ENCODE measurements at places on chromosomes 6 and 20.

DNA sequence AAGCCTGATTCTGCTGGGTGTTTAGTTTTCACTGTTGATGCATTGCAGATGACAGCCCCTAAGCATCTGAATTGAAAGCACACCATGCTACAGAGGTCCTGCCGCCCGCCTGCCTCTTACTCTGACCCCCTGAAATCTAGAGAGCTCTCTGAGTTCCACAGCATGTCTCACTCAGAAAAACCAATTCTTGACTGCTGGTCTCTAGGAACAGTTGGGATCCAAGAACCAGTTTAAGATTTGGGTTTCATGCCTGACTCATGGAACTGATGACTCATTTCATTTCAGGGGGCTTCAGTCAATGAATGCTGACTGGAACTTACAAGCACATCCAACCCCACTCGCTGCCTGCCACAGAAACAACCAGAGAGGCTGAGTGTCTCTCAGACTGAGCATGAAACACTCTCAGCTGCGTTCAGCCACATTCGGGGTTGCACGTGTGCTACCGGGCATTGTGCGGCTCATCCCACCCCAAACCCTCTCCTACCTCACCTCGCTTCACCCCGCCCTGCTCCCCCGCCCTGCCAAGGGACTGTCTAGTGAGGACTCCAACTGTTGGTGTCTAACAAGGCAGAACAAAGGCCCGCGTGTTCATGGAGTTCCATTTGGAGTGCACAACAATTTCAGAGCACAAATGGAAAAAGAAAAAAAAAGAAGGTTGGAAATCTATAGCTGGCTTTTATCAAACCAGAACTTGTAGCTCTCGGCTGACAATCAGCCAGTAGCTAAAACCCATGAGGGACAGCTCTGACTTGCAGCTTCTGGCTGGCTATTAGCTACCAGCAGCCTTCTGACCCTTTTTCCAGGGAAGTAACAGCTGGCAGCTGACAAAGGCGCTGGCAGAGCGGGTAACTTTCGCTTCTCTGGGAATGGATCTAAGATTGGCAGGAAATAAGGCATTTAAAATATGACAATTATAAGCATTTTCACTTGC, 20.0 kb upstream of the TRAF3IP2 start:
- DNase-seq, result no peak

DNA sequence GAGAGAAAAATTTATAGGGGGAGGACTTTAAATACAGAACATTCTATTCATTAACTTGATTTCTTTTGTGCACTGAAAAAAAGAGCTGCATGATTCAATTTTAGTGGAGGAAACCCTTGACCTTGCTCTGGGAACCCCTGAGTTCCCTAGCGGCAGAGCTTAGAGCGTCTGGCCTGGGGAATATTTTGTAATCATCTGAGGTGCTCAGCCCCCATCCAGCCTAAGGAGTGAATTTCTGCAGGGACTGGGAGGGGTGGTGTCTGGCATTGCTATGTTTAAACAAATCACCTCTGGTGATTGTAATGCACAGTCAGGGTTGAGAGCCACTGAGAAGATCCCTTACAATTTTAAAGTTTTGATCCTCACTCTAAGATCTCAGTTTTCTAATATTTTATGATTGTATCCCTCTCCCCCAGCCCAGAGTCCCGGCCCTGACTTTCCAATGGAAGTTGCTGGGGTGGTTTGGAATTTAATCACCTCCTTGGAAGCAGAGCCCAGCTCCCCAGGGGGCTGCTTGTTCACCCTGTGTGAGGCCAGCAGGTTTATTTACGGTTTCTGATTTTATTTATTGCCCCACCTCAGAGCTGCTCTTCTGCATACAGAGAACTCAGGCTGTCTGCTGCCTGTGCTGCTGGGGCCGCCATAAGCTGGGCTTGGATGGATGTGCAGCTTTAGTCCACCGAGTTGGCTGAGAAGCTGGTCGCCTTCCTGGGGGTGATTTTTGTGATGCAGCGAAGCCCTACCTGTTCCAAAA, 263.1 kb downstream of the LRFN2 start:
- DNase-seq, result no peak

GRCh38 chr6:160950507-160950906, 41.1 kb upstream of the MAP3K4 start:
- no peak for DNase-seq

DNA sequence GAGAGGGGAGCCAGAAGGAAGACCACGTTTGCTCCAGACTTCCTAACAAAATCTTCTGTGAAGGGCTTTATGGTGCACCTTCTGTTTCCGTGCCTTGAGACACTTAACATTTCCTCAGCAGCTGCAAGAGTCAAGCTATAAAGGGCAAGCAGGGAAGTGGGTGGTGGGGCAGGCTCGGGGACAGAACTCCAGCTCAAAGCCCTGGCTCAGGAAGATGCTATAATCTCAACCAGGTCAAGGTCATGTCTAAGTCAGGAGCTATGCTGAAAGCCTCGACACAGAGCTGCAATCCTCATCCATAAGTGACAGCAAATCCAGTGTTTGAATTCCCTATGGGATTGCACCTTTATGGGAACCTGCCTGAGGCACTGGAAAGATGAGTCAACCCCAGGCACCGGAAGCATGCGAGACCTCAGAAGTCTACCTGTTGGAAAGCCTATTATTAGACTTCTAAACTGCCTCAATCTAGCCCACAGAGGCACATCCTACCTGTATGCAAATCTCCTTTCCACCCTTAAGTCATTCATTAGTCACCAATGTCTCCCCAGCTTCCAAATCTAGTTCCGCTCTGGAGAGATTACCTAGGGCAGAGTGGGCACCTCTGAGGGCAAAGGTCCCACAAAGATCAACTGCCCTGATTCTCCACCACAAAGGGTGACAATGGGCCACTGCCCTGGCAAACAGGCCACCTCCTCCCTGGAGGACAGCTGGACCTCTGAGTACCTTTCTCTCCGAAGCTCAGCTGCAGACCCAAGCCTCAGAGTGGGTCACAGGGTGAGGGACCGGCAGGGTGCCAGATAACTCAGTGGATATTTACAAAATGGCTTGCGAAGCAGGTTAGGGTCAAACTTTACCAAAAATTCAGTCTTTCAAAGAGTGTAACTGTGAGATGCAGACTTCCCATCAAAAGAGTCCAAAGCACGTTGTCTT, 287.0 kb downstream of the CDC5L start:
- DNase-seq, result no peak

GRCh38 chr20:46333161-46333991, 25.1 kb upstream of the CDH22 start:
- no peak for DNase-seq

- no peak for DNase-seq
These were observed 181.1 kb downstream of the REV3L start for GRCh38 chr6:111301946-111302345.

DNA sequence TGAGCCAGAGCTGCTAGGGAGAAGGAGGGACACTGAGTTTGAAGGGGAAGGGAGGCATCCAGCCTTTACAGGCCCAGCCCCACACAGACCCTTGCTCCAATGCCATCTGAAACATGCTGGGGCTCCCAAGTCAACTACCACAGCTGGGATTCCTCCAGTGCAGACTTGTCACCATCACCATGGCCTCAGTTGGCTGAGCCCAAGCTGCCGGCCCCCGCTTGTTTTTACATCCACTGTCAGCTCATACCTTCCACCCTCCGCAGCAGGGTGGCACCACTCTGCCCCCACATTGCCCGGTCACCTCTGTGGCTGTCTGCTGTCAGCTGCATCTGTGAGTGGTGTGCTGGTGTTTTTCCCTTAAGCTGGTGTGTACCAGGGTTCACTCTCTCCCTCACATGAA, 26.1 kb downstream of the GFOD1 start:
- DNase-seq, result no peak

DNA sequence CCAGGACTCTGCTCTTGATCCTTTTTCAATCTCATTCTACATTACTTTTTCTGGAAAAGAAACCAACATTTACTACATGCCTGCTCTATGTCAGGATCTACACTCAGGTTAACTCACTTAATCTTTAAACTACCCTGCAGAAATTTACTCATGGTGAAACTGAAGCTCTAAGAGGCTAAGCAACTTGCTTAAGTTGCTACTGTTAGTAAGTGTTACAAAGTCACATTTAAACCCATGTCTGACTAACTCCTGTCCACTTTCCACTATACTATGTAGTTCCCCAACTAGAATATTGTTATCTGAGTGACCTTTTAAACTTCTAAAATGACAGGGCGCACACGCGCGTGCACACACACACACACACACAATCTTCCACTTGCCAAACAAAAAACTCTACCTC, 5.0 kb downstream of the CEP162 start:
- no peak for DNase-seq

DNA sequence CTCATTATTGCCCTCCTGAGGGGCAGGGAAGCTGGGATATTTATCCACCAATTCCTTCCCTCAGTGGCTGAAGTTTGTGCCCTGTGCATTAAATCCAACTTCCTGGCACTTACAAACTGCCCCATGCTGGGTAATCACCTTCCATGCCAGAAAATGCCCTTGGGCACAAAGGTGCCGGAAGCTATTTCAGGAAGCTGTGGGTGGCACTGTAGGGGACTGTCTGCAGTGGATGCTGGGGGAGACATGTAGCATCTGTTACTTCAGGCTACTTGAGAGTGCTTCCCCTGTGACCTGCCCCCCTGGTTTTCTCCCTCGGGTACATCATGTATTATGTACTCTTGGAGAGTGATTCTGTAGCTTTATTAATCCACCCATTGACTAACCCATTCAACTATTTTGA, 24.7 kb upstream of the RALGAPA2 start:
- DNase-seq, result no peak

- DNase-seq, result no peak
These were observed 62.5 kb upstream of the LOC128125822 start for GRCh38 chr6:63509652-63510352.

DNA sequence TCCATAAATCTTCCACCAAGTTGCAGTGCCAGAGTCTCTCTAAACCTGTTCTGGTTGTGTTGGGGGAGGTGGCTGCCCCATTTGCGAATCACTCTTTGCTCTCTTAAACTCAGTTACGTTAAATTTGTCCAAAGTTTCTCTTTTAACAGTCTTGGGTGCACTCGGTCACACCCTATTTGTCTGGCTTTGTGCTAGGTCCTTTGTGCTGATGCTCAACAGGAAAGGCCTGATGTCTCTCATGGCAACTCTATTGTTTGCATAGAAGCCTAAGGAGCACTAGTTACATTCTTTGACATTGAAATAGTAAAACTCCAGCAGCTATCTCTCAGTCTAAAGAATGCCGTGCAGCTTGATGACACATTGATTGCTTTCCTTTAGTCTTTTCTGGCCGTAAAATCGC, 105.1 kb downstream of the TRMT11 start:
- DNase-seq, result no peak

GRCh38 chr6:84815896-84816735, 51.7 kb upstream of the TBX18 start:
- DNase-seq, result no peak

DNA sequence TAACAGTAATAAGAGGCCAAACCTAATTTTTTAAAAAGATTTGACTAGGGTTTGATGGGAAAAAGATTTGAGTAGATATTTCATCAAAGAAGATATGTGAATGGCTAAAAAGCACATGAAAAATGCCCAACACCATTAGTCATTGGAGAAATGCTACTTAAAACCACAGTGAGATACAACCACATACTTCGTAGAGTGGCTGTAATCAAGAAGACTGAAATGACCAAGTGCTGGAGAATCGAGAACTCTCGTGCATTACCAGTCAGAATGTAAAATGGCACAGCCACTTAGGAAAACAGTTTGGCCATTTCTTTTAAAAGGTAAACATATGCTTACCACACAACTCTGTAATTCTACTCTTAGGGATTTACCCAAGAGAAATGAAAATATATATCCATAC, 175.5 kb downstream of the EYA2 start:
- no peak for DNase-seq

DNA sequence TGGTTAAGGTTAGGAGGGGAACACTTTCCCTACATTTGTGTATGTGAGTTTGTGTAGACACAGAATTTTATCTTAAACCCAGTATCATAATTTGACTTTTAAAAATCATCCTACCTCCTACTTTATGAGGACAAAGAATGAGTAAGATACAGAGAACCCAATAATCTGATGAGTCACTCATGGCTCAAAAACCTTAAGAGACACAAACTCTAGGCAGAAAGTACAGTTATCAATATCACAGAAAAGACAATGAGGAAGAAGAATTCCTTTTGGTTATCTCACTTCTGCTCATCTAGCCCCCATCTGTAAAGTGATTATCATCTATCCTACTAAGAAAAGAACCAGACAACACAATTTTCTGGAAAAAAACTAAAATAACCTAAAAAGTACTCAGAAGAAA, 87.7 kb downstream of the EPB41L2 start:
- DNase-seq, result no peak

DNA sequence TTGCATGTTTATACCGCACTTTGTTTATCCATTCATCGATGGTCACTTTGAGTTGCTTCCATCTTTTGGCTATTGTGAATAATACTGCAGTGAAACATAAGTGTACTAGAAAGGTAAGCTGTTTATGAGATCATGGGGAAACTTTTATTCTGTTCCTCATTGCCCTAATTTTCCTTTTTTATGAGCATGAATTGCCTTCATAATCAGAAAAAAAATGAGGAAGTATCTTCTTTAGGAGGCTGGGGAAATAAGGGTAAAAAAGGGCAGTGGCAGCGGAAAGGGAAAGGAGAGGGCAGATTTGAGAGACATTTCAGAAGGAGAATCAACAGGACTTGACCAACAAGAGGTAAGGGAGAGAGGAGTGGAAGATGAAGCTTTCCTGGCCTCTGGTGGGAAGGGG, 14.3 kb upstream of the SERINC3 start:
- DNase-seq, result no peak

DNA sequence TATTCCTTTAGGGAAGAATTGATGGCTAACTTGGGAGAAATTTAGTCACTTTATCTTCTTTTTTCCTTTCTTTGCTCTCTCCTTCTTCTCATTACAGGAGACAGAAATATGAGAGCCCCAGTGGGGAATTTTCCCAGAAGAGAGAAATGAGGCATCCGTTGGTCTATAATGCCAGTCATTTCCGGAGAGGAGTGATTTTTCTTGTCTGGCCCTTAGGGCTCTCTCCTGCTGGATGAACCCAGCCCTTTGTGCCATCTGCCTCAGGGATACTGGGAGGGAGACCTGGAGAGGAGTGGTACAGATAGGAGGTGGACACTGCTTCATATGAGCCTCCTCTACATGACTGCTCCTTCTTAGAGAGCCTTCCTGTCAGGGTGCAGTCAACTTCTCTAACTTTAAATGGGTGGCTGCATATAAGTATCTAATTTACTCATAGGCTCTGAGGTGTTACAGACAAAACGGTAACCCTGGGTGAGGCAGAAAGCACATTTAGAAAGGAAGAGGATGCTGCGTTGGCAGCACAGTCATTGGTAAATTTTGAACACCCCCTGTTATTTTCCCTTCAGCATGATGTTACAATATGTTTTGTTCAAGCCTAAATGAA, 21.9 kb downstream of the RIMS1 start:
- no peak for DNase-seq

GRCh38 chr6:125165256-125165655, 11.7 kb downstream of the TPD52L1 start:
- no peak for DNase-seq

GRCh38 chr6:33566182-33567084, 13.6 kb downstream of the BAK1 start:
- DNase-seq, result no peak

GRCh38 chr6:161238081-161238480, 35.8 kb downstream of the AGPAT4 start:
- no peak for DNase-seq

Measured in T-helper 22 cell (primary cell).